ENCODE measurements at places on chromosomes 3 and 15.

DNA sequence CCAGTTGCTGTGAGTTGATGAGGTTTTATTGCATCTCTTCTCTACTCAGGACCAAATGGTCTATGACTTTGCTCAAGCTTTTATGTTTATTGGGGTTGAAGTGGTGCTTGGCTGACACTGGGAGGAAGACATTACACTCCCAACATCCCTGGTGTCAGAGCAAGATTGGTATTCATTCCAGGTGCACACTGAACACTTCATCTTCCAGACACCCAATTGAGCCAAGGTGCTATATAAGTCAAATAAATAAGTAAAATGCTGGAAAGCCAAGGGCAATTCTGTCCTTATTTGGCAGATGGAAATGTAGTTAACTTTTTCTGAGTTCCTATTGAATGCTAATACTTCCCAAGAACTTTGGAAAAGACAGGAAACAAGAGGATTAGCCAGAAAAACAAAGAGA lies 53.2 kb upstream of the CDV3 start:
- no peak for DNase-seq

DNA sequence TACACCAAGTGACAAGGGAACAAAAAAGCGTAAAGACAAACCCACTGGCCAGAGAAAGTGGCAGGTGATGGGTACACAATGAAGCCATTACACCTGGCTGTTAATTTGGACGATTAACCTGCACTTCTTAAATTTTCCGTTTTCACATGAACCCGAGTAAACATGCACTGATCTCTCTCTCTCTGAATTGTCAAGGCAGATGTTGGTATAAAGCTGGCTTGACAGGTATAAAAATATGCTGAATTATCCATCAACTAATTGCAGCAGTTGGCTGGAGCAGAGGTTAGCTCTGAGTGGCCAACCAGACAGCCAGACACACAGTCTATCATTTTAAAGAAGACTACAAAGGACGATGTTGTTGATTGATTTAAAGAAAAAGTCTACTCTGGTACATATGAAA lies 561.7 kb upstream of the ALCAM start:
- no peak for DNase-seq

- DNase-seq, result peak; percentile 15
Measured at GRCh38 chr15:56916825-56917477, 1.5 kb upstream of the TCF12 start.

DNA sequence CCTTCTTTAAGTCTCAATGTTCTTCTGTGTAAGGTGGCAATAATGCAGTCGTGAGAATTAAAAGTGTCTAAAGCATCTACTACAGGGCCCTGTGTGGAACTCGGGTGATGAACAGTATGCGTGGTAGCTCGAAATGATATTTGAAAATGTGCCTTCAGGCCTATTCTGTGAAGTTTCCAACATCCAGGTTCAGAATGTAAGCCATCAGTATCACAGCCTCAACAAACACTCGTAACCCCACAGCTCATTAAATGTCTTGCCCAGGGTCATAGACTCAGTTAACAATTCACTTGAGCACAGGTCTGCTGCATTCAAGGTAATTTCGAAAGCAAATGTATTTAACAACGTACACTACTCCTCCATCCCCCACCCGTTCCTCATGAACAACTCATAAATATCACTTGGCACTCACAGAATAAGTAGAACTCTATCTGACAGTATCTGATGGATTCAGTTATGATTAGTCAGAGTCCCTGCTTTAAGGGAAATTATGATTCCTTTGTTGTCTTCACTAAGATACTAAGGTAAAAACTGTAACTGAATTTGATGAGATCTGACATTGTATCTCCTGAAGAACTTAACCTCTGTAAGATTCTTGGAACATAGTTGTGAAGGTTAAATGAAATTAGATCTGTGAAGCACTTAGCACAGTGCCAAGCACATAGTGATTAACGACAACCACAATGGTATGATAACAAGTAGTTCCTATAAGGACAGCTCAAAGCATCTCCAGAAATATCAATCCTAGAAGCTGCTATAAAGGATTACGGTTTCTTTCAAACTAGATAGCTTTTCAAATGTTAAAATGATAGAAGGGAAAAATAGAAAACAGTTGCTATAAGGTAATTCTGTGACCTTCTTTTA lies 642.3 kb downstream of the TBL1XR1 start:
- peak; percentile 12 for DNase-seq

DNA sequence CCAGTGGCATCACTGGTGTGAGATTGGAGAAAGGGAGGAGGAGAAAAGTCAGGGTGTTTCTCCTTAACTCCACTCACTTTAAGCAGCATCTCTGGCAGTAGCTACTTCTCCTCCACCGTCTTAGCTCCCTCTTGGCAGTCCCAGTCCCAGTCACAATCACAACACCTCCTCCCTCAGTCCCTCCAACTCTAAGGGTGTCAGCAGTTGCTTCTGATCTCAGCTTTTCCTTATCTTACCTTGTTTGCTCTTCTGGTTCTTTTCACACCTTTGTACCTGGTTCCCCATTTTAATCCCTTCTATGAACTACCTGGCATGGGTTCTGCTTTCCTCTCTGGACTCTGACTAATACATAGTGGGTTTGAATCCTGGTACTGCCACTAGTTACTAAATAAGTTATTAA lies 188.3 kb upstream of the CTDSPL start:
- no peak for DNase-seq

GRCh38 chr15:76776969-76777368 lies 128.2 kb downstream of the SCAPER start:
- no peak for DNase-seq

DNA sequence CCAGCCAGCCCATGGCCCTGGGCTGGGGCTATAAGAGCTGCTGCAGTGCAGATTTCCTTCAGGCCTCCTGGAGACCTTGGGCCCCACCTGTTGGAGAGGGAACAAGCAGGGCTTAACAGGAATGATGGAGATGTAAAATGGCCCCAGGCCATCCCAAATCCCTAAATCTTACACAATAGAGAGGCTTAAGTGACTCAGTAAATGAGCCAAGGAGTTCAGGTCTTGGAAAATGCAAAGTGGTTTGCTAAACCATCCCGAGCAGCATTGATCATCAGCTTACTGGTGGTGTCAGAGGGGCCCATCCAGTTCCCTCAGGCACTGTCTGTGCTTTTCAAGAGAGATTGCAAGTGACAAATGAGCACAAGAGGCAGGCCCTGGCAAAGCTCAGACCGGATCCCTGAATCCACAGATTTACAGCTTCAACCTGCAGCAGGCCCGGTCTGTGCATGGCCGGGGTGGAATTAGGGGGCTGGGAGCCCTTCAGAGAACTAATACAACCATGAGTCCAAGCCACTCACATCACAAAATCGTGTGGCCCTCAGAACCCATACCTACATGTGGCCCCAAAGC lies 325.4 kb downstream of the UACA start:
- no peak for DNase-seq

DNA sequence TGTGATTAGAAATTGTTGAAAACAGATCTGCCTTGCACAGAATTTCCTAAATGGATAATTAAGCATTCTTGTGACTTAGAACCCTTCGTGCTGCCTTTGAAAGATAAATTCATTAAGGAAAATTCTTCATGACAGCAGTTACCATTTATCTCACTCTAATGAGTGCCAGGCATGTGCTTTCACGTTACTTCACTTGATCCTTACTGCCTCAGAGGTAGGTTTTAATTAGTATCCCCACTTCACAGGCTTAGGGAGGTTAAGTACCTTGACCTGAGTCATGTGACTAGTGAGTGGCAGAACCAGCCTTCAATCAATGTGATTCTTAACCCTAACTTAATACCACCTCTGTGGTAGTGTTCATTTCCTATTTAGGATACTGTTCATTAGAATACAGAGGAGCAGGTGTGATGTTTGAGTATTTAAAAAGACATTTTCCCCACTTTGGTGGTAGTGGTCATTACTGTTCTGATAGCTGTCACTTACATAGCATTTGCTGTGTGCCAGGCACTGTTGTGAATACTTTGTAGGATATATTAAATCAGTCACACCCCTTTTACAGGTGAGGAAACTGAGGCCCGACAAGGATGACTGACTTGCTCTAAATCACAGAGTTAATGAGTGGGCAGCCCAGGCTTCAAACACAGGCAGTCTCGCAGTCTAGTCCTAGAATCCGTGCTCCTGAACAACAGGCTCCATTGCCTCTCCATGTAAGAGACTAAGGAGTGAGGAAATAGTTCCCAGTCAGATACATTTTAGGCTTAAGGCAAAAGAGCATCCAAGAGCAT lies 57.9 kb downstream of the RLBP1 start:
- DNase-seq, result no peak

DNA sequence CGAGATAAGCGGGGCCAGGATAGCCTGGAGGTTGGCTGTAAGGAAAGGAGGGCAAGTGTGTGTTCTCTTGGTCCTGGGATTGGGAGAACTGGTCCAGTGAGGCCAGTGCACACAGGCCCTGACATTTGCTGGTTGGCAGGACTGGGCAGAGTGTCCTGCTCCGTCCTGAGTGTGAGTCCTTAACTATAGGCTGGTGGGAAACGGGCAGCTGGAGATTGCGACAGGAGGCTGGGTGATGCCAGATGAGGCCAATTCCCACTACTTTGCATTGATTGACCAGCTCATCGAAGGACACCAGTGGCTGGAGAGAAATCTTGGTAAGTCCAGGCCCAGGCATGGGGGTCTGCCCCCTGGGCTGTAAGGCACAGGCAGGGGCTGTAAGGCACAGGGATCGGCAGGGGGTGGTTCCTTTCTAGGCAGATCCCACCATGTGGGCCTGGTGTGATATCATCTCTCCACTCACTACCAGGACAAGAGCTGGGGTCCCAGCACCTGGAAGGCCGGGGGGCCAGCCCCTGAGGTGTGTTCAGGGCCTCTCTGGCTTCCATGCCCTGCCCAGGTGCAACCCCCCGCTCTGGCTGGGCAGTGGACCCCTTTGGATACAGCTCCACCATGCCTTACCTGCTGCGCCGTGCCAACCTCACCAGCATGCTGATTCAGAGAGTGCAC lies 3.2 kb downstream of the MAN2A2 start:
- no peak for DNase-seq

DNA sequence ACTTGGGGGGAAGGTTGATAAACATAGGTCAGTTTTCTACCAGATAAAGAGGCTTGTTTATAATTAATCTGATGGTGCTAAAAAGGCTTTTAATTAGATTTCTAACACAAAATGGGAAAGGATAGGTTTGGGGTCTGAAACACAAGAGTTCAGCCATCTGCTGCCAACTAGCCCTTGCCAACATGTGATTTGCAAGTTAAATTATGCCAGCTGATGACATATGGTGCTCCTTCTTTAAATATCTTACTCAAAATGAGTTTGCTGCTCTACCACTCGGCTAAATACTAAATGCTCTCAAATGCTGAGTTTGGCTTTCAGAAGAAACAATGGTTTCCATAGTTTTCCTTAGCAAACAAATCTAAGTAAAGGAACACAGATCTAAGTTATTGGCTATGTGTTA lies 557.8 kb upstream of the CCDC54 start:
- DNase-seq, result no peak

- DNase-seq, result no peak
Measured at GRCh38 chr3:139106013-139106932, 61.6 kb upstream of the PRR23C start.

- DNase-seq, result no peak
Measured at GRCh38 chr3:52715714-52716305, 9.9 kb downstream of the SPCS1 start.

GRCh38 chr15:65688462-65688861 lies 66.7 kb downstream of the SLC24A1 start:
- DNase-seq, result no peak

DNA sequence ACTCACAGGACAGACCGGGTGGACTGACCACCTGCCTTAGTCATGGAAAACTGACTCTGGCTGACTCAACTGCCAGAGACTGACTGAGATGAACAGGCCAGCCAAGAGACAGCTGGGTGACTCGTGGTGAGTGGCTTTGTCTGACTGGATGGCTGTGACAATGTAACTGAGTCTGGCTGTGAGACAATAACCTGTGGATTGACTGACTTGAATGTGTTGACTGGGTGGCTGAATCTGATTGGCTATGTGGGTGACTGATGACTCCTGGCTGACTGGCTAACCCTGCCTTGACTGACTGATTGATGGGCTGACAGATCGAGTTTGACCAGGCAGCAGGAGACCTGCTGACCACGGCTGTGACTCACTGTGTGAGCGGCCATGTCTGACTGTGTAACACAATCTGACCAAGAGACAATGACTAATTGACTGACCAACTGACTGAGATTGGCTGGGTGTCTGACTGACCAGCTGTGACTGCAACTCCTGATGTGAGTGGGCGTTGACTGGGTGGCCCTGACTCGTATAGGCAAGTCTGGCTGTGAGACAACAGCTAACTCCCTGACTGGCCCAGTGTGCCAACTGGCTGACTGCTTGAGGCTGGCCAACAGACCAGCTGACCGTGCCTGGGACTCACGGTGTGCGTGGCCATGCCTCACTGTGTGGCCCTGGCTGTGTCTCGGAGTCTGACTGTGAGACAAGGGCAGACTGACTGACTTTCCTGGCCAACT lies 509.1 kb downstream of the SHQ1 start:
- DNase-seq, result peak; percentile 91

- DNase-seq, result peak; percentile 57
Measured at GRCh38 chr15:85485956-85486567, 105.7 kb downstream of the AKAP13 start.

DNA sequence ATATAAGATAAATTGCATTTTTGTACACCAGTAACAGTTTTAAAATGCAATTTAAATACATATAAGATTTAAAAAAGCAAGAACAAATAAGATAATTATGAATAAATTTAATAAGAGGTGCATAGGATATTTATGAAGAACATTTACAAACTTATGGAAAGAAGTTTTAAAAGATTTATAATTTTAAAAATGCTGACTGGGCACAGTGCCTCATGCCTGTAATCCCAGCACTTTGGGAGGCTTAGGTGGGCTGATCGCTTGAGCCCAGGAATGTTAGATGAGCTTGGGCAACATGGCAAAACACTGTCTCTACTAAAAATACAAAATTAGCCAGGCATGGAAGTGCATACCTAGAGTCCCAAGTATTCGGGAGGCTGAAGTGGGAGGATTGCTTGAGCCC lies 37.8 kb downstream of the EOMES start:
- no peak for DNase-seq

DNA sequence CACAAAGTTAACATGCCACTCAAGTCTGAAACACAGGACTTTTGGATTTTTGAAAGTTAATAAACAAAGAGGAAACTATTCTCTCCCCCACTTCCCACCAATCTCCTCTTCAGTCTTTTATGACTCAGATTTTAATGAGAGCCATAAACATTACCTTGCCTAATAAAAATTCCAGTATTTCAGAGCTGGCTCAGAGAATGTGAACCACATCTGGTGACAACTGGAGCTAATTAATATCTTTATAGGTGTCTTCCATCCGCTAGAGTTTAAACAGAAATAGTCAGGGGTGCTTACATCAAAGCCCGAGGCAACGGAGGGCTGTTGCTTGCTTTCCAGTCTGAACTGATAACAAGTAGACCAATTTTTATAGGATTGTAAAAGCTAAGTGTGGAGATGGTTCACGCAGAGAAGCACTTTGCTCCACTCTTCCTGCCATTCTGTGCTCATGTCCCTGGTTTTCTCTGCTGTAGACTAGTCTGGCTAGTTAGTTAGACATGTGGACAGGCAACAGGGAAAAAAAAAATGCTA lies 363.6 kb downstream of the NR2F2 start:
- DNase-seq, result no peak

GRCh38 chr15:25543196-25543595 lies 104.4 kb upstream of the UBE3A start:
- DNase-seq, result peak; percentile 53
